ENCODE measurements at places on chromosomes 16 and 17.

GRCh38 chr17:1365445-1366039 is 34.5 kb downstream of the YWHAE start:
- DNase-seq = peak; percentile 53

- DNase-seq = no peak
Observed at GRCh38 chr16:84302111-84302954, 7.7 kb downstream of the WFDC1 start.

- no peak for DNase-seq
Observed at GRCh38 chr17:7886227-7887037, 2.2 kb upstream of the CHD3 start.

DNA sequence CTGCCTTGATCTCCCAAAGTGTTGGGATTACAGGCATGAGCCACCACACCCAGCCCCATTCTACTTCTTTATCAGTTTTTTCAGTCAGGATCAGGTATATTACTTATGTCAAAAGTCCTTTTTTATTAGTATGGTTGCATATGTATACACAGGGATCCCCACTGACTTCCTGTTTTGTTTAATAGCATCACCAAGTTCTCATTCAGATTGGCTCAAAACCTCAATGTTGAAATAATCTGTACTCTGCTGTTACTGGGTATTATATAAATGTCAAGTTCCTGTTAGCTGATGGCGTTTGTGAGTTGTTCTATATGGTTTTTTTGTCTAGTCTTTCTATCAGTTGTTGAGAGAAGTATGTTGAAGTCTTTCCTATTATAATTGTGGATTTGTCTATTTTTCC is 168.5 kb downstream of the BCAS3 start:
- DNase-seq = no peak

- DNase-seq = no peak
Observed at GRCh38 chr16:11587643-11588247, 1.0 kb upstream of the LITAF start.

DNA sequence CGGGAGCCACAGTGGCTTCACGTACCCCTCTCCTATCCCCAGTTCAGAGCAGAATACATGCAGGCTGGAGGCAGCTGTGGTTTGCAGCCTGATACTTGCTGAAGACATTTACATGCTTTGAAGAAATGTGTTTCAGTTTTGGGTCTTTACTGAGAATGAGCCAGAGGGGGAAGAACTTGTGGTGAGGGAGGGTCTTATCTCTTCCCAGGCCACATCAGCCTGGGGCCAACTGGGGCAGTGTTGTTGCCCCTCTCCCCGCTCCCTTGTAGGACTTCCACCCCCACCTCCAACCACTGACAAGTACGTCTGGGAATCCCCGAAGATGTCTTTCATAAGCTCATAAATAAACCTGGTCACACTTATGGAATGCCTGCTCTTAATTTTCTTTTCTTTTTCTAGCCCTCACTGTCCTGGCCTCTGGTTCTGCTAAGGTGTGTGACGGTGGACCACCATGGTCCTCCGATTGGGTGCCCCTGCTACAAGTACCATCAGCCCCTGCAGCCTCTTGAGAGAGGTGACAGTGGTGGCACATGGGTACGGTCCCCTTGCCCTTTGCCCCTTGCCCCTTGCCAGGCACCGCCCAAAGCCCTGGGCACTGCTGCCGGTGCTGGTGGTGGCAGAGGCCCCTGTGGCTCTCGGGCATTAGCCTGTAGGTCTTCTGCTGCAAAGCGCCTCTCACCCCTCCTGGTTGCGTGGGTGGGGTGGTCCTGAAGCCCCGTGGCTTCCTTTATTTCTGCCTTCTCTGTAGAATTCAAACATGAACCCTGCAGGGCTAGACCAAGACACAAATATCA is 144.8 kb upstream of the RPH3AL start:
- no peak for DNase-seq

DNA sequence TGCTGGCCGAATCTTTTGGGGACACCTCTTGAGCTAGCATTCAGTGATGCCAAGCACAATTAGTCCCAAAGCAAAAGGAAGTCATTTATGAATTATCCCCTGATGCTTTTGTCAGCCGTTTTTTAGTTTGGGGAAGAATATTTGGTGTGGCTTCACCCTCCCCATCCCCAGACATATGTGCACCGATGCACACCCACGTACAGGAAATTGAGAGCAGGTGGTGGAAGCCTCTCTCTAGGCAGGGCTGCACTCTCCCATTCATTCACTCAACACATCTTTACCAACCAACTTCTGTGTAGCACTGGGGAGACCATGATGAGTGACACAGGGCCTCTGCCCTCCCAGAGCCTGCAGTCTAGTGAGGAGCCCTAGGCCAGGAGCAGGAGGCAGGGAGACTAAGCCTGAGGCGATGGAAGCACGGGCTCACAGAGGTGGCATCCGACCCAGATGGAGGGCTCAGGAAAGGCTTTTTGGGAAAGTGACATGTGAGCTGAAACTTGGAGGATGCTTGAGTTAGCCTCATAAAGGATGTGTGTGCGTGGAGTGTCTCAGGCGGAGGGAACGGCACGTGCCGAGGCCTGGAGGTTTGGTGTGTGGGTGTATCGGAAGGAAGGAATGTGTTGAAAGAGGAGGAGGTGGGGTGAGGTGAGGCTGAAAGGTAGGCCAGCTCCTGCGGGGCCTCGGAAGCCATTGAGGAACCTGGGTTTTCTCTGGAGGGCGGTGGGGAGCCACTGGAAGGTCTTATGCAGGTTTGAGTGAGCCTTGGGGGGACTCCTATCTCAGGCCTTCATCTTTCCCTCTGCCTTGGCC is 43.8 kb downstream of the PSME3IP1 start:
- DNase-seq = no peak

GRCh38 chr17:22142091-22142490 is 449.8 kb downstream of the KCNJ18 start:
- DNase-seq = no peak
